Endothelial cell of coronary artery (primary cell): ENCODE measurements at places on chromosomes 16 and 17. TPM values are rescaled to one million over a fixed set of nuclear protein-coding genes. Genes with fewer than 3 reads are reported as not detected.

The UBB gene
- 2,600 and 3,459 TPM in 2 replicates for total RNA-seq

The CACNG4 gene
- total RNA-seq, result not detected in 2 replicates

The CAPNS2 gene
- 1.5 and 2.9 TPM in 2 replicates for total RNA-seq

The CD300LG gene
- total RNA-seq, result 0.09 TPM in 2 replicates

The EME1 gene
- total RNA-seq, result 3.6 and 4.0 TPM in 2 replicates

The ZNF287 gene
- total RNA-seq, result 2.5 and 3.9 TPM in 2 replicates

The CCDC154 gene
- total RNA-seq, result under 0.01 and 0.09 TPM in 2 replicates

The SLC4A1 gene
- total RNA-seq, result not detected in 2 replicates

The DNAI2 gene
- not detected in 2 replicates for total RNA-seq

The PPP1R9B gene
- 30.9 and 46.6 TPM in 2 replicates for total RNA-seq

The MFAP4 gene
- total RNA-seq, result 0.09 TPM in 1 of 2 replicates, not detected in the other

The CAMKK1 gene
- 2.9 and 3.9 TPM in 2 replicates for total RNA-seq

The ASGR1 gene
- 9.2 TPM in 2 replicates for total RNA-seq

The PLK1 gene
- total RNA-seq, result 9.4 and 22.8 TPM in 2 replicates

The CORO7 gene
- 38.2 and 40.3 TPM in 2 replicates for total RNA-seq

The SGCA gene
- 0.75 TPM in 1 of 2 replicates, not detected in the other for total RNA-seq

The SUZ12 gene
- total RNA-seq, result 19.3 and 22.2 TPM in 2 replicates

The OSBPL7 gene
- 9.1 and 11.9 TPM in 2 replicates for total RNA-seq

The TERF2IP gene
- 35.5 and 44.7 TPM in 2 replicates for total RNA-seq

The CD79B gene
- total RNA-seq, result 1.1 TPM in 2 replicates

The TVP23A gene
- not detected in 2 replicates for total RNA-seq

The GRIN2A gene
- under 0.01 TPM in 1 of 2 replicates, not detected in the other for total RNA-seq

The ABI3 gene
- total RNA-seq, result 14.3 and 23.2 TPM in 2 replicates

The TSPOAP1 gene
- total RNA-seq, result not detected in 2 replicates

The CD19 gene
- not detected in 2 replicates for total RNA-seq

The KRT14 gene
- total RNA-seq, result 0.19 TPM in 1 of 2 replicates, not detected in the other

The B4GALNT2 gene
- under 0.01 TPM in 2 replicates for total RNA-seq

The KAT8 gene
- total RNA-seq, result 32.3 and 36.2 TPM in 2 replicates

The LGALS9B gene
- total RNA-seq, result not detected in 2 replicates

The ATXN2L gene
- 26.7 and 39.5 TPM in 2 replicates for total RNA-seq

The ST6GALNAC1 gene
- 0.27 TPM in 1 of 2 replicates, not detected in the other for total RNA-seq

The ADAMTS18 gene
- 6.6 and 19.3 TPM in 2 replicates for total RNA-seq

The GUCY2D gene
- not detected in 2 replicates for total RNA-seq

The MYL4 gene
- 0.99 TPM in 1 of 2 replicates, not detected in the other for total RNA-seq

The CORO6 gene
- total RNA-seq, result 0.63 and 2.4 TPM in 2 replicates

The OR4D1 gene
- not detected in 2 replicates for total RNA-seq

The KRTAP4-6 gene
- not detected in 2 replicates for total RNA-seq

The ABCC3 gene
- 4.6 and 15.8 TPM in 2 replicates for total RNA-seq

The ZNF624 gene
- 3.8 and 5.1 TPM in 2 replicates for total RNA-seq

The CLEC19A gene
- not detected in 2 replicates for total RNA-seq

The SOCS1 gene
- 0.54 and 1.3 TPM in 2 replicates for total RNA-seq

The C1QTNF8 gene
- not detected in 2 replicates for total RNA-seq

The HASPIN gene
- total RNA-seq, result 4.5 and 7.9 TPM in 2 replicates

The KREMEN2 gene
- total RNA-seq, result not detected in 2 replicates

The TMEM235 gene
- 0.09 and 0.28 TPM in 2 replicates for total RNA-seq

The CD300LF gene
- total RNA-seq, result not detected in 2 replicates

The MYH3 gene
- total RNA-seq, result 0.38 and 0.45 TPM in 2 replicates

The CFAP97D1 gene
- under 0.01 TPM in 1 of 2 replicates, not detected in the other for total RNA-seq

The TP53TG3B gene
- total RNA-seq, result not detected in 2 replicates
